Common myeloid progenitor, CD34-positive (primary cell): ENCODE measurements at places on chromosomes 6 and 20.

DNA sequence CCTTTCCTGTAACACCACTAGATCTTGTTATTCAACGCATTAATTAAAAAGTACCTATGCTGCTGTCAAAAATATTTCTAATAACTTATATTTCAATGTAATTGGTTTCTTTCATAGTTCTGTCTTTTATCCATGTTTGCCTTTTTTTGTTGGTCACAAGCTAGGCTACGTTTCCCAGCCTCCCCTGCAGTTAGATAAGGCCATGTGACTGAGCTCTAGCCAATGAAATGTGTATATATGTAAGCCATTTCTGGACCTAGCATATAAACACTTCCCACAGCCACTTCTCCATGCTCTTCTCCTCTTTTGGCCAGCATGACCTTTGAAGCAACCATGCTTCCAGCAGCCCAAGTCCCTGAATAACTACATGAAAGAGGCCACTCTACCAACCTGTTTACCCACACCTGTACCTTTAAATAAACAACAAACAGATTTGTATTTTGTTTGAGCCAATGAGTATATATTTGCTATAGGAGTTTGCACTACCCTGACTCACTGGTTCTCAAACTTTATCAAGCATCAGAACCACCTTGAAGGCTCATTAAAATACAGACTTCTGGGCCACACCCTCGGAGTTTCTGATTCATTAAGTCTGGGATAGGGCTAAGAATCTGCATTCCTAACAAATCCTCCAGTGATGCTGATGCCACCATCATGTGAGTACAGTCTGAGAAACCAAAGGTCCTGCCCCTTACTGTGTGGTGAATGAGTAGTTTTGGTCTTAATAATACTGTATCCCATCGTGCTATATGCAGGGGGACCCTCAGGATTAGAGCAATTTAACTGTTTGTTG is 45.6 kb upstream of the BEND6 start:
- no peak for DNase-seq

- DNase-seq = peak; percentile 65
These were observed 180.4 kb downstream of the ZNF217 start for GRCh38 chr20:53413186-53413631.

DNA sequence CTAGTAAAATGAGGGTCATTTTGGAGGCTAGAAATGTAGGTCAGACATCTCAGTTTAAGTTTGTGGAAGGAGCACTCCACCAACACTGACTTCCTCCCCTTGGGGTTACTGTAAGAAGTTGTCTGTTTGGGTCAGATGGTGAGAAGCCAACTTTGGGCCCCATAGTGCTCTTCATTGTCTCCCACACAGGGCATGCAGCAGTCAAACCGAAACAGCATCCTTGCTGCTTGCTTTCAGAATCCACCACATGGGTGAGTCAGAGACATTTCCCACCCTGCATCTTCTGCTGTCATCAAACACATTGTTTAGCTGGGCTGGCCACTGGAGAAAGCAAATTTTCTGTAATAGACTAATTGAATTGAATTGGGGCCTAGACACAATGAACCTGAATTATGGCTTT is 16.8 kb downstream of the IL17F start:
- DNase-seq = peak; percentile 5

GRCh38 chr6:163695414-163695864 is 280.9 kb downstream of the QKI start:
- DNase-seq = no peak

GRCh38 chr20:9114709-9115108 is 45.8 kb downstream of the PLCB4 start:
- DNase-seq = no peak

DNA sequence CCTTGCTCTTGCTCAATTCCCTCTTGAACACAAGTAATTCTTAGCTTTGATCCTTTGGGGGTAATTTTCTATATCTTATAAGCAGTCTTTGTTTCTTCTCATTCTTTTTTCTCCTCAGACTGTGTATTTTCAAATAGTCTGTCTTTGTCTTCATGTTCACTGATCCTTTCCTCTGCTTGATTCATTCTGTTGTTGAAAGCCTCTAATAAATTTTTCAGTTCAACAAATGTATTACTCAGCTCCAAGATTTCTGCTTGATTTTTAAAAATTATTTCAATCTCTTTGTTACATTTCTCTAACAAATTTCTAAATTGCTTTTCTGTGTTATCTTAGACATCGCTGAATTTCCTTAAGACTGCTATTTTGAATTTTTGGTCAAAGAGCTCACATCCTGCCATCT is 11.5 kb downstream of the RSPH3 start:
- no peak for DNase-seq

- DNase-seq = no peak
These were observed 89.4 kb downstream of the SLC24A3 start for GRCh38 chr20:19301843-19302242.

- DNase-seq = no peak
These were observed 6.6 kb downstream of the ZNF335 start for GRCh38 chr20:45965169-45966002.

DNA sequence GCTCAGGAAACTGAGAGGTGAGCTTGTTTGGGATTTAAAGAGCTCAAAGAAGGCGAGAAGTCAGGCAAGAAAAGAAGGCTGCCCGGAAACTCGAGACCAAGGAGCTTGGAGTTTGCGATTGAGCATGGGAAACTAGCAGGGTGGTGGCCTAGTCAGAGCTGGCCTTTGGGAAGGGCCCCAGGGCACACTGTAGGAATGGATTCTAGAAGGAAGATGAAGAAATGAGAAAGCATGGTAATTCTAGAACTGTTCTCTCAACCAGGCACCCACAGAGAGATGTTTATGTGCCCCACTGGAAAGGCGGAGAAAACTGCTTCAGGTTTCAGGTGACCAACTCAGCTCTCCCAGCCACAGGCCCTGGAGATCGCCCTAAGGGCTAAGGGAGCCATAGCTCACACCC is 126.2 kb downstream of the FOXO3 start:
- DNase-seq = no peak

- peak; percentile 21 for DNase-seq
These were observed 63.2 kb upstream of the ARMH2 start for GRCh38 chr6:24861934-24862333.

GRCh38 chr6:34125939-34126338 is 19.9 kb downstream of the GRM4 start:
- no peak for DNase-seq

DNA sequence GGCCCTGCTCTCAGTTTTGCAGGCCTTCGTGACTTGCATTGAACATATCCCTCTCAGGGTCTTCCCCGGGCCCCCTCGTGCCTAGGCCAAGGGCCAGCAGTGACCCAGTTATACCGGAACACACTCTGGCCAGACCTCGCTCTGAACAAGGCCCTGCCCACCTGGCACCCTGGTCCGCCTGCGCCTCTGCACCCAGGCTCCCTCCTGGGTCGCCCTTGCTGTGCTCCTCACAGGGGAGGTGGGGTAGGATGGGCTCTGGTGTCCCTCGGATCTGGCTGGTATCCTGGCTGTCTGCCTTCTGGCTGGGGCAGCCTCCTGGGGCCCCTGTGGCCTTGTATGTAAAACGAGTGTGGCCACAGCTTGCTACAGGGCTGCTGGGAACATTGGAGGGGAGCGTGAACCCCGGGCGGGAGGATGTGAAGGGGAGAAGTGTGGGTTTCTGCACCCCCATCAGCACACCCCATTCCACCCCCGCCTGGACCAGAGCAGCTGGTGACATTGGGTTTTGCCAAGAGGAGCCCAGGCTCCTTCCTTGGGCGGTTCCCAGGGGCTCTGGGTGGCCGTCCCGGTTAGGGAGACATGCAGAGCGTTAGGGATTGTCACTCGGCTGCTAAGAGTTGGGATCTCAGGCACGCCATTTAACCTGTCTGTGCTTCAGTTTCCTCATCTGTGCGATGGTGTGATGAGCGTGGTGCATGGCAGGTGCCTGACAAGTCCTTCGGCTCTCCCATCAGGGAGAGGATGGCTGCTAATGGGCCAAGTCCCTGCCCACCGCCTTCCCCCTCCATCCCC is 17.5 kb downstream of the SRC start:
- no peak for DNase-seq

DNA sequence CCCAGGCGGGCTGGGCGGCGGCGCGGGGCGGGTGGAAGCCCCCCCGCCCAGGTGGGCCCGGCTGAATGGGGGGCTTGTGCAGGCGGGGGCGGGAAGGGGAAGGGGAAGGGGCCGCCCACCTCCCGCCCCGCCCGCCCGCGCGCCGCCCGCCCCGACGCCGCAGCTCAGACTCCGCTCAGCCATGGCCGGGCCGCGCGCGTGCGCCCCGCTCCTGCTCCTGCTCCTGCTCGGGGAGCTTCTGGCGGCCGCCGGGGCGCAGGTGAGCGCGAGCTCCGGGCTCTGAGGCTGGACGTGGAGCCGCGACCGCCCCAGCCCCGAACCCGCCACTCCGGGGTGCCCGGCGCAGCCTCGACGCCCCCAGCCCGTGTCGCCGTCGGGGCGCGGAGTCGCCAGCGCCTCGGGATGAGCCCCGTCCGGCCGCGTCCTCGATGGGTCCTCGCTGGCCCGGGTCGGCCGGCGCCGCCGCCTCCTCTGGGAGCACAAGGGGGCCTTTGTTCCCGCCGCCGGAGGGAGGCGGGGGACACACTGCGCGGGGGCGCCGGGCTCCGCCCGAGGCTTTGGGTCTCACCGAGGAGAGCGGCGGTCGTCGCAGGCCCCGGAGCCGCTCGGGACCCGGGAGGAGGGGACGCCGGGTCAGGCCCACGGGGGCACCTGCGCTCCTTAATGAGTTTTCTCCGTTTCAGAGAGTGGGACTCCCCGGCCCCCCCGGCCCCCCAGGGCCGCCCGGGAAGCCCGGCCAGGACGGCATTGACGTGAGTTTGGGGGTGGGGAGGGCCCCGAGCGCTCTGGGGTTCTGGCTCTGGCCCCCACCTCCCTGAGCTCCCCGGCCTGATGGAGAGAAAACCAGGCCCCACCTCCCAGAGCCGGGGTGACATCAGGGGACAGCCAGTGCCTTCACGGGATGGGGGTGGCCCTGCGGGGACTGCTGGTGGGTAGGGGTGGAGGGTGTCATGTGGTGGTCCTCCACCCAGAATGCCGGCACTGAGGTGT is at the start of gene COL9A3:
Gene COL9A3 (plus strand): TSS at position 167 of the 990 bp plus-strand sequence. CDS start 15 bp downstream, at position 182.
- no peak for DNase-seq

DNA sequence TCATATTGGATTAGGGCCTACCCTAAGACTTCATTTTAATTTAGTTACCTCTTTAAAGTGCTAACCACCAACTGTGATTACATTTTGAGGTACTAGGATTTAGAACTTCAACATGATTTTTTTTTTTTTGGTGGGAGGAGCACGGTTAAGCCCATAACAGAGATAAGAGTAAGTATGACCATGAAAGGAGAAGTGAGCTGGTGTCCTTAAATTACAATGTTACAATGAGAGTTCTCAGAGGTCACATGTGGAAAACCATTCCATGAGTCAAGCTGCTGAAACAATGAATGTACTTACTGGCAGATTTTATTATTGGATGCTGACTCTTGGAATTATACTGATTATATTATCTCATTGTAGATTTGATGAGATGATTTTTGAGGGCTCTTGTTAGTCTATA is 779.3 kb upstream of the CITED2 start:
- no peak for DNase-seq

GRCh38 chr6:44105993-44106740 is 21.1 kb downstream of the MRPL14 start:
- no peak for DNase-seq

GRCh38 chr20:23370873-23371272 is 8.9 kb downstream of the GZF1 start:
- DNase-seq = no peak

DNA sequence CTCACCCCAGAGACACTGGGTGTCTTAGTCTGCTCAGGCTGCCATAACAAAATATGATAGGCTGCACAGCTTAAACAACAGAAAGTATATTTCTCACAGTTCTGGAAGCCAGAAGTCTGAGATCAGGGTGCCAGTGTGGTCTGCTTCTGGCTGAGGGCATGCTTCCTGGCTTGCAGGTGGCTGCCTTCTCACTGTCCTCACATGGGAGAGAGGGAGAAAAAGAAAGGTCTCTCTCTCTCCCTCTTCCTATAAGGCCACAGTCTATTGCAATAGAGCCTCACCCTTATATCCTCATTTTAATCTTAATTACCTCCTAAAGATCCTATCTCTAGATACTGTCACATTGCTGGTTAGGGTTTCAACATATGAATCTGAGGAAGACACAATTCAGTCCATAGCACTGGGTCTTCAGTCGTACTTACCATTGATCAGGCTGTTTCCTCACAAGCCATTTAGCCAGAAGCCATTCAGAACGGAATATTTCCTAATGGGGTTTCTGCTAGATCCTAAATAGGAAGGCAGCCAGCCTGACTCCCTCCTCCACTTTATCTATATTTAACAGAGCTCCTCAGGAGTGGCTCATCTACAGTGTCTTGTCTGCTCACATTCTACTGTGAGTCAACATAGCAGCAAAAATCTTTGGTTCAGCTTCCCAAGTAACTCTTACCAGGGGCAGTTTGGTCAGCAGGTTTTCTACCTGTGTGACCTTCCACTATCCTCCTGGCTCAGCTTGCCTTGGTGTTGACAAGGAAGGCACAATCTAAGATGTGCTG is 42.2 kb downstream of the CD164 start:
- no peak for DNase-seq

DNA sequence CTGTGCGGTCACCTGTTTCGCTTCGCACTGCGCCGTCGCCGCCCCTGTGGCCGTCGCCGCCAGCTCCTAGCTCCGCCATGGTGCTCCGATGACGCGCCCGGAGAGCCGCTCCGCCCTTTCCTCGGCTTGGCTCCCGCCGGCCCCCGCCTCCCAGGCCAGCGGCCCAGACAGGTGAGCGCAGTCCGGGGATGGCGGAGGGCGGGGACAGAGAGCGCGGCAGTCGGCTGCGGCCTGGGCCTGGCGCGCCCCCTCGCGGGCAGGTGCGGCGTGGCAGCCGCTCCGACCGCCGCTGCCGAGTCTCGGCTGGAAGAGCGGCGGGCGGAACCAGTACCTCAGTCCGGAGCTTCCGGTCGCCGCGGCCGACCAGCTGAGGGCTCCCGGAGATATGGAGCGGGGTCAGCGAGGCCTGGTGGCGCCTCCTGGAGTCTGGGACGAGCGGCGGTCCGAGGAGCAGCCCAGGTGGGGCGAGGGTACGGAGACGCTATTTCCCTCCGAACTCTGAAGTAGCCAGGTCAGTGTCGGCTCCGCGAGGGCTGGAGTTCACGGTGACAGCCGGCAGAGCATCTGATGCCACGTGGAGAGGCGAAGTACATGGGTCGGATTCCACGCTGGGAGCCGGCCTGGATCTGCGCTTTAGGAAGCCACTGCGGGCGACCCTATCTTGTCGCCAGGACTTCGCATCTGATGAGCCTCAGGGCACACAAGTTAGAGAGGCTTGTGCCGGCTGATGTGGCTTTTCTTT is at the start of gene MAP7:
Gene MAP7 (minus strand): TSS at position 93 of the 742 bp plus-strand sequence. CDS start 14 bp downstream, at position 79.
- DNase-seq = peak; percentile 53

GRCh38 chr20:13285408-13285807 is 64.3 kb downstream of the ISM1 start:
- no peak for DNase-seq

- DNase-seq = no peak
These were observed 117.0 kb downstream of the EPB41L2 start for GRCh38 chr6:130946076-130946475.

DNA sequence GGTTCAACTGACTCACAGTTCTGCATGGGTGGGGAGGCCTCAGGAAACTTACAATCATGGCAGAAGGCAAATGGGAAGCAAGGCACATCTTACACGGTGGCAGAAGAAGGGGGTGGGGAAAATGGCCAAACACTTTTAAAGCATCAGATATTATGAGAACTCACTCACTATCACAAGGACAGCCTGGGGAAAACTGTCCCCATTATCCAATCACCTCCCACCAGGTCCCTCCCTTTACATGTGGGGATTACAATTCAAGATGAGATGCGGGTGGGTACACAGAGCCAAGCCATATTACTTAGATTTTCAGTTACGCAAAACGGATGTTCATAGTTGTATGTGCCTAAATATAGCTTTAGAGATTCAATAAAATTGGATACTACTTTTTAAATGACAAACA is 25.6 kb downstream of the CYP39A1 start:
- no peak for DNase-seq

GRCh38 chr6:137341681-137342195 is 122.6 kb upstream of the IFNGR1 start:
- DNase-seq = peak; percentile 15

GRCh38 chr6:79525272-79526100 is 11.7 kb downstream of the LCA5 start:
- DNase-seq = no peak
